ENCODE measurements at places on chromosomes 4 and X. TPM values are rescaled to one million over a fixed set of nuclear protein-coding genes. Genes with fewer than 3 reads are reported as not detected.

The AMTN gene
- not detected for total RNA-seq

The CENPE gene
- total RNA-seq = 23.8 TPM

DNA sequence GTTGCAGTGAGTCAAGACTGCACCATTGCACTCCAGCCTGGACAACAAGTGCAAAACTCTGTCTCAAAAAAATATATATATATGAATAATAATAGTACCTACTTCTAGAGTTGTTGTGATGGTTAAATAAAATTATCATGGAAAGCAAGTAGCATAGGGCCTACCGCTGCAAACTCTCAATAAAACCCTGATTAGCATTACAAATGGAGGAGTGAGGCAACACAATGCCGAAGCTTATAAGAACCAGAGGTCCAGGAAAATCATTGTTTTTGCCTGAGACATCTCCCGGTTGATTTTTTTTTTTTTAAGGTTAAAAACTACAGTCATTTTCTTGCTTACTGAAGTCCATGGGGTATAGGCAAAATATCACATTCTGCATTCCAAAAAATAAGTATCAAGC, 185.0 kb upstream of the GALNT7 start:
- no peak for DNase-seq

DNA sequence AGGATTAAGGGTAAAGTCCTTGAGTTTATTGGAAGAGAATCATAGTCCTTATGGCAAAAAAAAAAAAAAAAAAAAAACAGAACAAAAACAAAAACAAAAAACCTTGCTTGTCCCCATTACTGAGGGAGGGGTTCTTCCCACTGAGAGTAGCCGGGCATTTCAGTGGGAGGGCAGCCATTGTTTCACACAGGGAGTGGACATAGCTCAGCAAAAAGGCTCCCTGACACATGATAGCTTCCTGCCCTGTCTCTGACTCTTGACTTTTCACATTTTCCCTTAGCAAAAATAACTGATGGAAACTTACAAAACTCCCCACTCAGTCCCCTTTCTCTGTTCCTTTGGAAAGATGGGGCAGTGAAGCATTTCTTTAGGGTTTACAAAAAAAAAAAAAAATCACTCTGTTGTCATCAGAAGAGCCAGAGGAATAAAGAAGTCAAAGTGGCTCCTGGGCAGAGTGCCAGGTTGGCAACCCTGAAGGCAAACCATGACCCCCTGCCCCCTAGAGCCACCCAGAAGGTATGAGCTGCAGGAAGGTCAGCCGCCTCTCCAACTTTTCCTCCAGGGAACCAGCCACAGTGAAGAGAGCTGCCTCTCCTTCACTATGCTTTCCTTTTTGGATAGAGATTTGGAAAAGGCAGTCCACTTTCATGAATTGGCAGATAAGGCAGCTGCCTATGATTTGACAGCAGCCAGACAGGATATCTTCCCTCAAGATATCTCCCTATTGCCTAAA, 170.6 kb downstream of the KDR start:
- DNase-seq = no peak

DNA sequence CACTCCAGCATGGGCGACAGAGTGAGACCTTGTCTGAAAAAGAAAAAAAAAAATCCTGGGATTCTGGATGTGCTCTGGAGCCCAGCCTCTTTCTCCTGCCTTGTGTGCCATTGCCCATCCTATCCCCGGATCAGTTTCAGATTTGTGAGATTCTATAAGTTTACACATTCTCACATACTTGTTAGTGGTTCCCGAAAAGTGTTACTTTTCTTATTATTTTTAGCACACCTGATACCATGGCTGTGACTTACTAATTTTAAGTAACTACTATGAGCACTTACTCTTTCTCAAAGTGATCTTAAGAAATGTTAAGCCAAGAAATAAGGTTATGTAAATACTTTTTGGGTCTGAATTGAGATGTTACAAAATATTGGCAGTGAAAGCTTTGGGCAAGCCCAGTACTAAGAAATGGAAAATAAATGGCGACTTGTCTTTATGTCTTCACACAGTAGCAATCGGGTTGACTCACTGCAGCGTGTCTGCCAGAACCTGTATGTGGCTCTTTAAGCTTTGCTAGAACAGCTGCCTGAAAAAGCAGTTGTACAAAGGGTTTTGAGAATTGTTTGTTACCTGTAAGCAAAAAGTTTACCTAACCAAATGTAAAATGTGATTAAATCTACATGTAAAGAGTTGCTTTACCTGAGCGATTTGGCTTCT, 118.7 kb downstream of the KLHL8 start:
- no peak for DNase-seq

The HTR2C gene
- 0.90 TPM for total RNA-seq
